Smooth muscle cell of trachea (primary cell): ENCODE measurements at places on chromosomes 11 and 22. TPM values are rescaled to one million over a fixed set of nuclear protein-coding genes. Genes with fewer than 3 reads are reported as not detected.

The KIF18A gene
- 3.1 and 22.8 TPM in 2 replicates for total RNA-seq

The POLD3 gene
- total RNA-seq, result 9.3 and 15.4 TPM in 2 replicates

The IRAG1 gene
- total RNA-seq, result 7.0 and 28.8 TPM in 2 replicates

The MUC5AC gene
- total RNA-seq, result not detected in 2 replicates

The SLC6A5 gene
- total RNA-seq, result under 0.01 TPM in 1 of 2 replicates, not detected in the other

The DGCR6L gene
- 63.5 and 74.2 TPM in 2 replicates for total RNA-seq

The SLC22A25 gene
- total RNA-seq, result not detected in 2 replicates

The MUC15 gene
- not detected in 2 replicates for total RNA-seq

The CDC42EP2 gene
- total RNA-seq, result 33.2 and 47.8 TPM in 2 replicates

The IGSF9B gene
- 0.15 and 0.66 TPM in 2 replicates for total RNA-seq

The VWA5A gene
- 30.8 and 33.3 TPM in 2 replicates for total RNA-seq

The TXN2 gene
- total RNA-seq, result 27.8 and 38.8 TPM in 2 replicates

The BARX2 gene
- not detected in 2 replicates for total RNA-seq

The MPST gene
- 42.9 and 67.2 TPM in 2 replicates for total RNA-seq

The SYNGR1 gene
- 3.1 and 16.2 TPM in 2 replicates for total RNA-seq

The PATZ1 gene
- total RNA-seq, result 13.1 and 18.7 TPM in 2 replicates

The SPINDOC gene
- total RNA-seq, result 11.2 and 16.4 TPM in 2 replicates

The CECR2 gene
- total RNA-seq, result not detected in 2 replicates

The AP1B1 gene
- total RNA-seq, result 65.5 and 72.1 TPM in 2 replicates

The MMP27 gene
- total RNA-seq, result 0.44 TPM in 1 of 2 replicates, not detected in the other
